ENCODE measurements at places on chromosomes 6 and 20. TPM values are rescaled to one million over a fixed set of nuclear protein-coding genes. Genes with fewer than 3 reads are reported as not detected.
A peak's percentile ranks its signal among the peaks of the same experiment; 100 is the strongest.

BTNL2 gene
- total RNA-seq = not detected

ADGRF5 gene
- 0.75 TPM for total RNA-seq

DDAH2 gene
- 71.6 TPM for total RNA-seq

DNA sequence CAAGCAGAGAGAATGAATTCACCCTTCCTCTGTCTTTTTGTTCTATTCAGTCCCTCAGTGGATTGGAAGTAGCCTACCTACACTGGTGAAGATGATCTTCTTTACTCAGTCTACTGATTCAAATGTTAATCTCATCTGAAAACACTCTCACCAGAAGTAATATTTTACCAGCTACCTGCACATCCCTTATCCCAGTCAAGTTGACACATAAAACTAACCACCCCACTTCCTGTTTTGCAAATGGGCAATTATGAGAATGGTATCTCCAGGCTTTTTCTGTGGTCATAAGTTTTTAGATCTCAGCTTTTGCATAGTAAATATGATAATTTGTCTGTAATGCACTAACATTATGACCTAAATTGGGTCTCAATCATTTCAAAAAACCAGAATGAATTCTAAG is 228.8 kb upstream of the ECI2 start:
- no peak overlapping the region for H3K4me3 ChIP-seq
- no peak for DNase-seq
- no peaks in the 10 kb centered on the region for H3K36me3 ChIP-seq
- no peak overlapping the region for H3K27ac ChIP-seq
- H3K27me3 ChIP-seq = no peaks in the 10 kb centered on the region

- peaks cover 38% of the 10 kb centered on the region for H3K4me1 ChIP-seq
- DNase-seq = no peak
- no peak overlapping the region for H3K27ac ChIP-seq
- no peak overlapping the region for H3K4me3 ChIP-seq
- peaks cover 30% of the 10 kb centered on the region for H3K36me3 ChIP-seq
Observed at GRCh38 chr20:34941226-34941625, 14.4 kb downstream of the GSS start.

- H3K27me3 ChIP-seq = peaks cover 84% of the 10 kb centered on the region
- H3K4me1 ChIP-seq = no peaks in the 10 kb centered on the region
- H3K4me3 ChIP-seq = no peak overlapping the region
- DNase-seq = no peak
- no peaks in the 10 kb centered on the region for H3K36me3 ChIP-seq
Observed at GRCh38 chr20:58740356-58741308, 48.0 kb downstream of the NPEPL1 start.

- no peaks in the 10 kb centered on the region for H3K27me3 ChIP-seq
- H3K27ac ChIP-seq = peak overlapping the region; percentile 86
- H3K36me3 ChIP-seq = no peaks in the 10 kb centered on the region
- peak; percentile 20 for DNase-seq
- H3K4me3 ChIP-seq = no peak overlapping the region
Observed at GRCh38 chr6:149896491-149896890, 1.4 kb downstream of the RAET1E start.

Data from PC-3 (cell line).